Activated naive CD4-positive, alpha-beta T cell treated with anti-CD3 and anti-CD28 coated beads, Interleukin-2, amount 50 U/mL, for 72 hours (primary cell): ENCODE measurements at places on chromosomes 11 and 22. TPM values are rescaled to one million over a fixed set of nuclear protein-coding genes. Genes with fewer than 3 reads are reported as not detected.

DNA sequence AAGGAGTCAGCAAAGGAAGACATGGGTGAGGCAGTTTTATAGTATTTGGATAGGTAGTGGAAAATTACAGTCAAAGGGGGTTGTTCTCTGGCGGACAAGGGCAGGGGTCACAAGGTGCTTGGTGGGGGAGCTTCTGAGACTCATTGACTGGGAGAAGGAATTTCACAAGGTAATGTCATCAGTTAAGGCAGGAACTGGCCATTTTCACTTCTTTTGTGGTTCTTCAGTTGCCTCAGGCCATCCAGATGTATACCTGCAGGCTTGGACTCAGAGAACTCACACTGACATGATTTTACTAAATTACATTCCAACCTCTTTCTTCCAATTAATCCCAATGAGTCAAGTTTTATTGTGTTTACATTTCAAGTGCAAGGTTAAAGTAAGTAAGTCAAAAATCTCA, 240.5 kb upstream of the API5 start:
- DNase-seq, result no peak

DNA sequence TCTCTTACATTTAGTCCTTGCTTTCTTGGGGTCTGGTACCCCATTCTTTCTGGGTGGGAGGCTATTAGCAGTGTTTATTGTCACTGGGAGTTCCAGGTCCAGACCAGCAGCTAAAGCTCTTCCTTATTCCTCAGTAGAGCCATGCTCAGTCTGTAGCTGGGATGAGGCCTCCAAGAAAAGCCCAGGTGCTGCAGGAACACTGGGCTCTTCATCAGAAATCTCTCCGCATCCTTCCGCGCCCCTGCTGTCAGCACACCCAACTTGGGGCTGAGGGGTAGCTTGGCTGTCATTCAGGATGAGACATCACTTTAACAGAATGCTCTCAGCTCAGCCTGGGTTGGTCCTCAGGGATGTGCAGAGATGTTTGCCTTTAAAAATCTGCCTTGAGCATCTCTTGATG, 97.5 kb downstream of the GRAMD1B start:
- no peak for DNase-seq

DNA sequence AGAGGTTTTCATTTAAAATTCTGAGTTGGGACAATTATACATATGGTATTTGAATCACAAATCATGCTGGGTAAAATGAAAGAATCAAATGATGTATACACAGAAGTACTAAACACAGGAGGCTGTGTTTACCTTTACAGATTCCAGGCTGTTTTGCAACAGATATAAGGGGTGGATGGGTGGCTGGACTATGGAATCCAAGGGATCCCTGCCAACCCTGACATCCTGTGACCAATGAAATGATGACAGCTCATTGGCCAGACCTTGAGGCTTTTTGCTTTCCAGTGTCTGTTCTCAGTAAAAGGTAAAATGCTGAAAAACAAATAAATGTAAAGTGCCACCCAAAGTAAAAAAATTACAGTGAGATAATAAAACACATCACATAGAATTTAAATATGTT, 3.3 kb upstream of the DDI1 start:
- no peak for DNase-seq

DNA sequence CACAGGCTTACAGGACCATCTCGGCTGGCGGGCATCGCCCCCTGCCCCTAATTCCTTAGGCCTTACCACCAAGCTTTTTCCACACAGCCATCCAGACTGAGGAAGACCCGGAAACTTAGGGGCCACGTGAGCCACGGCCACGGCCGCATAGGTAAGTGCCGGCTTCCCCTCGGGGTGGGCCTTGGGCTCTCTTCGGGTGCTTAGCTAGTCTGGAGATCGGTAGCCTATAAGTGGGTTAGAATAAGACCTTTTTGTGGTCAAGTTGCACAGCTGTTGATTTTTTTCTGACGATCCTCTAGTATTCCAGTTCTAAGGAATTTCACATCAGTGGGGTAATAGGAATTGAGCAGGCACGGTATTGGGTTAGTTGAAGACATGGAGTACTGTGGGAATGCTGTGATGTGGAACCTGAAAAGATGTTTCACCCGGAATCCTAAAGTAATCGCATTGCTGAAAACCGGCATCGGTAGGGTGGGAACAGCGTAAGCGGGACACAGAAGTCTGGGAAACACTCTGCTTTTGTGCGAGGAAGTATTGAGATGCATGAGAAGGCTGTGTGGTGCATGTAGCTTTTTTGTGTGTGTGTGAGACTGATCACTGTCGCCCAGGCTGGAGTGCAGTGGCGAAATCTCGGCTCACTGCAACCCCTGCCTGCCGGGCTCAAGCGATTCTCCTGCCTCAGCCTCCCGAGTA, 669 bp downstream of the RPL27A start:
- no peak for DNase-seq

DNA sequence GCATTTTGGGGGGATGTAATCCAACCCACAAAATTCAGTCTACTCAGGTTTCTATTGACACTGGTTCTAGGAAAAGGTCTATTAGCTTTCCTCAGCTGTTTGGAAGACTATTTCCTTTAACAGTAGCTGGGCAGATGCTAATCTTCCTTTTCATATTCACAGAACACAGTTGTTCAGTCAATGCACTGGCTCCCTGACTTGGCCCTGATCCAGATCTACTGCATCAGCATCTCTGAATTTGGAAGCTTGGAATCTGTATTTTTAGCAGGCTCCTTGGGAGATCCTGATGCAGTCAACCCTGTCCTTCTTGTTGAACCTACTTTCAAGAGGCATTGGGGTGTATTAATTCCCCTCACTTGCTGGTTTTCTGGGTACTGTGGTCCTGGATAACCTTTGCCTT, 6.3 kb downstream of the HTATIP2 start:
- no peak for DNase-seq

CHADL gene
- 0.29 TPM for total RNA-seq

CHCHD10 gene
- total RNA-seq, result 105 TPM

DNA sequence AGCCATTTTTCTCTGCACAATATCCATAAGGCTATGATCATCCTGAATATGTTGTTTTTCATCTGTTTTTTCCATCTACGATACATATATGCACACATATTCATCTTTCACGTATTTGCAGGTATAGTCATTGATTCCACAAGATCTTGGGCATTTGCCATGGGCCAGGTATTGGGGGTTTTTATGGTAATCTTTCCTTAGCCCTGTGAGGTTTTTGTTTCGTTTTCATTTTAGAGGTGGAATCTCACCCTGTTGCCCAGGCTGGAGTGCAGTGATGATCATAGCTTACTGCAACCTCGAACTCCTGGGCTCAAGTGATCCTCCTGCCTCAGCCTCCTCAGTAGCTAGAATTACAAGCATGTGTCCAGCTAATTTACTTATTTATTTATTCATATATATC, 20.0 kb downstream of the CD6 start:
- no peak for DNase-seq

BIK gene
- 0.98 TPM for total RNA-seq

- DNase-seq, result no peak
These were observed 55.7 kb upstream of the TOP3B start for GRCh38 chr22:22038178-22038880.

MAML2 gene
- total RNA-seq, result 27.9 TPM

GRCh38 chr11:122775675-122776271, 62.5 kb upstream of the CRTAM start:
- DNase-seq, result no peak

DNA sequence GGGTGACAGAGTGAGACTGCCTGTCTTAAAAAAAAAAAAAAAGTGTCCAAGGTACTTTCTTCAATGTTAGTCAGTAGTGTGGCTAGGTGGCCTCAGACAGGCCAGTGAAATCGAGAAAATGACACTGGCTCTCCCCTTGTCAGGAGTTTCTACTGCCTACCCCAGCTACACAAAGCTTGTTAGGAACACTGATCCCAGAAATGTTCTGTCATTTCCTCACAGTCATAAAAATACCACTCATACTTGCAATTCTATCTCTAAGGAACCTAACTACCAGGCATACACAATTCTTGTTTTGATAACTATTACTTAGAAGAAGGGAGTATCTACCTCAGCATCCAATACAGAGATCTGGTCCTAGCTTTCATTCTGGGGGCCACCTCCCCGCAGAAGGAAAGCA, 31.3 kb downstream of the ATP6V1E1 start:
- DNase-seq, result no peak

GRCh38 chr11:2376751-2377451, at the start of gene CD81:
Gene CD81 (plus strand): TSS chr11:2377310. CDS start chr11:2377550, 240 bp downstream.
- no peak for DNase-seq

DNA sequence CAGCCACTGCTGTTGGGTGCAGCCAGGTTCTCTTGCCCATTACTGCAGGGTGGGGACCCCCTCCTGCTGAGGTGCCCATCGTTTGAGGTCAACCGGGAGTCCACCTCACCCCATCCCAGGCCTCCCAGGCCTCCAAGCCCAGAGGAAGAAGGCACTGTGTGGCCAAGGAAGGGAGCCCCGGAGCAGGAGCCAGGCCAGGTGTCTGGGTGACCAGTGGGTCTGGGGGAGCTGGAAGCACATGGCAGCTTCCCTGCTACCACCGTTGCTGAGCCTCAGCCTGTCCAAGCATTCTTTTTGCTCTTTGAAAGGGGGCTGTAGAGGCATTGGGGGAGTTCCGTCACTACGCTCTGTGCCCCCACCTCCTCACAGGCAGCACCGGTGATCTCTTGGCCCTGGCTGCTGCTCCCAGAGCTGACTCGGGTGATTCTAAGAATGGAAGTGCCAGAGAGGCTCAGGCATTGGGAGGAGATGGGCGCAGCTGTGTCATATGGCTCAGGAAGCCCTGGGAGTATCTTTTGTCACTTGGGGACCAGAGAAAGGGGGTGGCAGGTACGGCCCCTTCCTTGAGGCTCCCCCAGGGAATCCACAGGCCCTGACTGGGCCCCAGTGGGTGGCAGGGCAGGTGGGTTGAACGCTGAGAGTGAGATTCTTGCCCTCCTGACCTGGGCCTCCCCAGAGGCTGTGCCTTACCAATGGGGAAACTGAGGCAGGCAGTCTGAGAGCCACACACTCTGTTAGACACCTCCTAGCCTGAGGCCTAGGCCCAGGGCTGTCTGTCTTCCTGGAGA, 1.9 kb downstream of the SEPTIN5 start:
- no peak for DNase-seq

DNA sequence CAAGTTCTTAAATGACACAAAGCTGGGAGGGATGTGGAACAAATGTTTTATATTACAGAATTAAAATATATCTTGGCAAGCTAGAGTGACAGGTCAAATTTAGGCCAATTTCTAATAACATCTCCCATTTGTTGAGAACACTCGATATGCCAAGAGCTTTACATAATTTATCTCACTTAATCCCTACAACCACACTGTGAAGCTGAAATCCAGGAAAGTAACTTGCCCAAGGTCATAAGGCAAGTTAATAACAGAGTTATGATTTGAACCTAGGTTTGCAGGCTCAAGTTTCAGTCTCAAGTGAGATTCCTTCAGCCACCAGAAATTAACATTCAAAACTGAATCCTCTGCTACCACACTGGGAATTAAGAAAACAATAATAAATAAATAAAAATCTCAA, 38.3 kb downstream of the RAB30 start:
- DNase-seq, result no peak

DNA sequence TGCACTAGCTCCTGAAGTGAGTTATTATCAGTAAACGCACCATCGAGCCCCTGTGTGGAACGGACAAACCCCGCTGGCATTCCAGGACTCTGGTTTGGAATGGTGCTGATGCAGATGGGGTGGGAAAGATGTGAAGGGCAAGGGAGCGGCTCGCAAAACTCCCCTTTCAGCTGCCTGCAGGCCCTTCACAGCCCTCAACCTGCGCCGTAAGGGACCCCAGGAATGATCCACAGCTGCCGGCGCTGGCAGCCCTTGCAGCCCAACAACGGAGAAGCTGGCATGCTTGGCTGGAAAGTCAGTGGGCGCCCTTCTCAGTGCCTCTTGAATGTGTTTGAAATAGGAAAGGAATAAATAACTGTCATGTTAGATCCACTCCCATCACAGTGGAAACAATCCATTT, 1445.5 kb downstream of the BRD1 start:
- DNase-seq, result no peak

- no peak for DNase-seq
These were observed 78.0 kb downstream of the TSPAN18 start for GRCh38 chr11:44804449-44805437.

- no peak for DNase-seq
These were observed 154.4 kb upstream of the FAT3 start for GRCh38 chr11:92070026-92070889.

GRCh38 chr11:34639545-34639944, 18.7 kb downstream of the EHF start:
- DNase-seq, result no peak

GRCh38 chr11:3357994-3358676, 20.8 kb downstream of the ZNF195 start:
- DNase-seq, result no peak
